Neural crest cell (in vitro differentiated cells): ENCODE measurements at places on chromosomes 2 and 18.
A peak's percentile ranks its signal among the peaks of the same experiment; 100 is the strongest.

- DNase-seq = no peak
These were observed 29.7 kb upstream of the GPC1 start for GRCh38 chr2:240405684-240406313.

DNA sequence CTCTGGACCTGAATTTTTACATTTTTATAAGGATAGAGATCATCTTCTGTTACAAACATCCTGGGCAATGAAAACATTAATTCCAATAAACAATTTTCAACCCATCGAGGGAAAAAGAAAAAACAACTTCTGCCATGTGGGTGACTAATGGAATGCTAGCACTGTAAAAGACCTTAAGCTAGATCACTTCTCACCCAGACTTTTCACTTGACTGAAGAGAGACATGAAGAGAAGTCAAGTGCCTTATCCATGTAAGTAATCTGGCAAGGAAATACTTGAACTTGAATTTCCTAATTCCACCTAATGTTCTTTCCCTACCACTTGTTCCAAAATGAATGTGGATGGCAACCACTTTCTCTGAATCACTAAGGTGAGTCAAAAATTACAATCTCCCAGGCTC, 98.3 kb upstream of the ACVR1C start:
- DNase-seq = no peak

DNA sequence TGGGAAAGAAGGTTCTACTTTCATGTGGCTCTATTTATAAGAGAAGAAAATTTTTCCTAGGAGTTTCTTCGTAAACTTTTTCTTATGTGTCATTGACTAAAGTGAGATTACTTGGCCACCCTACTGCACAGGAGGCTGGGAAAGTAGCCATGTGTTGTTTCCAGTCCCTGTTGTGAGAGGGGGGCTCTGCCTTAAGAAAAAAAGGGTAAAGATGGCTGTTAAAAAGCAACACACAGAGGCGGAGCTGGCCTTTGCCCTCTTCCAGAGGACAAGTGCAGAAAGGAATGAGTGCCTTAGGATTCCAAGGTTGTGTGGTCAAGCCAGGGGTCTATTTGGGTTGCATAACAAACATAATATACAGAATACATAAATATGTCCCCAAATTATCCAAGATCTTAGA, 230.0 kb upstream of the CXCR4 start:
- DNase-seq = no peak

DNA sequence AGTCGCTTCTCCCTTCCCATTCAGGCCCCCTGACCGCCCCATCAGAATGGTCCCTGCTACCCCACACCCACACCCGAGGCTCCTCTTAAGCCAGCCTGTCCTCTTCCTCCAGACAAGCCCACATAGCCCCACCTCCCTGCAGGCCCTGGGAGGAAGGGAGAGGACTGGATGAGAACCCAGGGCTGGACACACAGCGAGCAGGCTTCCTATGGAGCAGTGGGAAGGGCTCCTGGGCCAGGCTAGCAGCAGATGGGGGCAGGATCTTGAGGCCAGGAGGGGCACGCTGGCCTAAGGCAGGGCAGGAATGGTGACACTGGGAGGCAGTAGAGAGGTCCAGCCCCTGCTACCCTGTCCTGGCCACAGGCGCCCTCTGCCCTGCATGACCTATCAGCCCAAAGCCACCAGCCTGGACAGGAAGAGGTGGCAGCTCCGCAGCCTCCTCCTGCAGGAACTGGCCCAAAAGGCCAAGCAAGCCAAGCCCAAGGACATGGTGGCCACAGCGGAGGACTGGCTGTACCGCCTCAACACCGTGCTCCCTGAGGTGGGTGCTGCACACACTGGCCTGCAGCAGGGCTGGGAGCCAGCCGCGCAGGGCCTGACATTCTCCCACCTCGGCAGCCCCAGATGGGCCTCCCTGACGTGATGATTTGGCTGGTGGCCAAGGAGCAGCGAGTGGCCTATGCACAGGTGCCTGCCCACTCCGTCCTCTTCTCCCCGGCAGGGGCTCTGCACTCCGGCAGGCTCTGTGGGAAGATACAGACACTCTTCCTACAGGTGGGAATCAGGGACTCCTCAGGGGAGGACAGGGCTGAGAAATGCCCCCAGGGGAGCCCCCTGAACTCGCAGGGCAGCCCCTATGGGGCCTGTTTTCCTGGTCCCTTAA, 43.3 kb downstream of the FER1L5 start:
- DNase-seq = no peak

DNA sequence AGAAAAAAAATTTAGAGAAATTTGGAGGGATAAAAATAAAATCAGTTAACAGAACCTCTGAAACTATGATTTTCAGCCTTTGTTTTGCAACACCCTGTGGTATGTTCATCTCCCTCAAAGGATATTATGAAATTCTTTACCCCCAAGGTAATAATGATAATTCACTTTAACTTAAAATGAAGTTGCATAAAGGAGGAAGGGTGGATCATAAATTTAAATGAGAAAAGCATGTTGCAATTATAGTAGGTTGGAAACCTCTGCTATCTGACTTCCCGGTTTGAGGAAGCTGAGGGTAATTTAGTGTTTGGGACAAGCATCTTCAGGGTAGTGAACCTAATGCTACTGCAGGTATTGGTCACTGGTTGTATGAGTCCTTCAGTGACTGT, 102.9 kb downstream of the BABAM2 start:
- no peak for DNase-seq

GRCh38 chr18:31617031-31617717, 25.5 kb downstream of the TTR start:
- no peak for DNase-seq

- DNase-seq = peak; percentile 18
These were observed 194.5 kb upstream of the LRRTM1 start for GRCh38 chr2:80499095-80499494.

DNA sequence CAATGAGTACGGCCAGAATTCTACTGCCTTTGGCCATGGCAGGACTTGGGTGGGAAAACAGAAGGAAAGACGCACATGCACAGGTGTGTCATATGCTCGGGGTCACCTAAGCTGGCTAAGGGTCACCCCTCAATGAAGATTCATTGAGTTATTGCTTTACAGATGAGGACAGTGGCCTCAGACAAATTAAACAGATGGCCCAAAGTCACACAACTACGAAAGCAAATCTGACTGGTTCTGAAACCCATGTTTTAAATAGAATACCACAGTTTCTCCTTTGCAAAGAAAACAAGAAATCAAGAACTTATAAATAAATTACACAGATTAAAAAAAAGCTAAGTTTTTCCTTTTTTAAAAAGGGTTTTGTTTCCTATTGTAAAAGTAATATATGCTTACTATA, 70.5 kb downstream of the ID2 start:
- DNase-seq = no peak

- DNase-seq = no peak
These were observed 33.1 kb upstream of the CFAP36 start for GRCh38 chr2:55486426-55486825.

GRCh38 chr2:226763320-226763719, 36.3 kb downstream of the IRS1 start:
- no peak for DNase-seq

DNA sequence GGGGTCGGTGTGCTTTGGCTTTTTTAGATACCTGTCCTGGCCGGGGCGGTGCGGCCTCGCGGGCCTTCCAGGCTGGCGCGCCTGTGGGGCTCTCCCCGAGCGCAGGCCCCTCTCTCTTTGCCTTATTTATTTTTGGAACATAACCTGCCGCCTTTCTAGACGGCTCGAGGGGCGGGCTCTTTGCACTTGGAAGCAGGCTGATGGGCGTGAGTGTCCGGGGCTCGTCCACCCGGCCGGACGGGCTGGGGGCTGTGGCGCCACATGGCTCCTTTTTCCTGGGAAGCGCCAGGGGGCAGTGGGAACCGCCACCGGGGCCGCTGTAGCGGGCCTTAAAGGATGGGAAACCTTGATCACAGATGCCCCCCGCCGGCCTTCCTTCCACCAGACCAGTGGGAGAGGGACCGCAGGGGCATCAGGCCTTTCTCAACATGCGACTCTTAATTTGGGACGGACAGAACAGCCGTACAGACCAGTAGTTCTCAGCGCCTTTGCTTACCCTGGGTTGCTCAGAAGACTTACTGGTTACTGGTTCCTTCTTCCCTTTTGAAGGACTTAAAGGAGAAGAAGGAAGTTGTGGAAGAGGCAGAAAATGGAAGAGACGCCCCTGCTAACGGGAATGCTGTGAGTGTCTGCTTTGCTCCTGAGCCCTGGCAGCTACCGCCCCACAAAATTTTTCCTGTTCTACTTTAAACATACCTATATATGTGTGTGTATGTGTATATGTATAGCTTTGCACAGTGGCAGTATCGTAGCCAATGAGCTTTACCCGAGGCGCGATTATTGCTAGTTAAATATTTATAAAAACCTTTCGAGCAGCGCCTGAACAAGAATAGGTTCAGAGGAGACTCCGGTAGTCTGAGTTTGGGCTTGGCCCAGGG, 2.7 kb downstream of the PTMA start:
- DNase-seq = no peak

- DNase-seq = no peak
These were observed 143.4 kb downstream of the GULP1 start for GRCh38 chr2:188435115-188435514.

- DNase-seq = no peak
These were observed 504.8 kb upstream of the KLHL29 start for GRCh38 chr2:22880161-22880560.

GRCh38 chr18:73487966-73488365, 620.2 kb upstream of the NETO1 start:
- DNase-seq = no peak

DNA sequence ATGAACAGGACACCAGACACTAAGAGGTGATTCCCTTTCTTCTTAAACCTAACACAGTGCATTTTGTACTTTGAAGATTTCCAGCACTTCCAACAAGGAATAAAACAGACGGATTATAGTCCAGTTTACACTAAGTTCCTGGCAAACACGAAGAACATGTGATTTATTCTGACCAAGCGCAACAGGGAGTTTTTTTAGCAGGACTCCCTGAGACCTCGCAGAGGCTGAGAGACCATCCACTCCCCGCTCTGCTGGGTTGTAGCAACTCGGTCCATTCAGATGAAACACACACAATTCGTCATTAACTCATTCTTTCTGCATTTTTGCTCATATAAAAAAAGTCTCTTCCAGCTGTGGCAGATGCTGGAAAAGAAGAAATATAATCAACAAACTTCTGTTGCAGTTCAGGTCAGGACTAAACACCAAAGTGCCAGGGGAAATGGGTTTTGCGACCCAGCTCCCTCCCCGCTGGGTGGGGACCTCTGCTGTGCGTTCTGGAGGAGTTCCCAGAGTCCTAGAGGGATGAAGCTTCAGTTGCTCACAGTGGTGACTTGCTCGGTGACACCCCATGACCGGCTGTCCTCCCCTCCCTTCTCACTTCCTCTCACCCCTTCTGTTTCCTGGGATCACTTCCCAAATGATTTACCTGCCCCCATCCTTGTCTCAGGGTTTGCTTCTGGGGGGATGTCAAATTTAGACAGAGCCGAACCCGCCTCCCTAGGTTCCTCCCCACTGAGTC, 52.5 kb downstream of the KCNF1 start:
- no peak for DNase-seq

- no peak for DNase-seq
These were observed 462.5 kb upstream of the FSHR start for GRCh38 chr2:49616800-49617199.

DNA sequence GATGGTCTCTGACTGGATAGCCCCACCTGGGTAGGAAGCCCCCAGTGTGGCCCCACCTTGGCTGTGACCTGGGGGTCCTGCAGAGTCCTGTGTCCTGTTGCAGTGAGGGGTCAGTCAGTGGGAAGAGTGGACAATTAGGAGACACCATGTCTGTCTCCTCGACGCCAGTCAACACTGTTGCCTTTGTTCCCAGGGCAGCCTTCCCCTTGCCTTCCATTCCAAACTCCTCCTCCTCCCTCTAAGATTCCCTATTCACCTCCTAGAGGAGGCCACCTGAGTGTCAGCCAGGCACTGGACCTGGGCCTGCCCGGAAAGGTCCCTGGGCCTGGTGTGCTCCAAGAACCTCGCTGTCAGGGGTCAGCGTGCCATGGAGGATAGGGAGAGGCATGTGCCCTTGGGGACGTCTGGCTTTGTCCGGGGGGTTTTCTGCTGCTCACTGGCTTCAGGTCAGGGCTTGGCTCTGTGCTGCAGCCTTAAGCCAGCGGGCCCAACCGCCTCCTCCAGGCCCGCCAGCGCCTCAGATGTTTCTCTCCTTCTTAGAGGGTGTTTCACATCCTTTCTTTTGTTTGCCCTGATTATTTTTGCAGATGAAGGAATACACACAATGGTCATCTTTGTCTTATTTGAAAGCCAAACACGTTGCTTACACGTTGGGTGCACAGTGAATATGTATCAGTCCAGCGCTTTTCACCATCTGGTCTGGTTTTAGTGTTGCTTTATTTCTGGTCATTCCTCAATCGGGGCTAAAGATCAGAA, 68.9 kb downstream of the HPCAL1 start:
- no peak for DNase-seq

DNA sequence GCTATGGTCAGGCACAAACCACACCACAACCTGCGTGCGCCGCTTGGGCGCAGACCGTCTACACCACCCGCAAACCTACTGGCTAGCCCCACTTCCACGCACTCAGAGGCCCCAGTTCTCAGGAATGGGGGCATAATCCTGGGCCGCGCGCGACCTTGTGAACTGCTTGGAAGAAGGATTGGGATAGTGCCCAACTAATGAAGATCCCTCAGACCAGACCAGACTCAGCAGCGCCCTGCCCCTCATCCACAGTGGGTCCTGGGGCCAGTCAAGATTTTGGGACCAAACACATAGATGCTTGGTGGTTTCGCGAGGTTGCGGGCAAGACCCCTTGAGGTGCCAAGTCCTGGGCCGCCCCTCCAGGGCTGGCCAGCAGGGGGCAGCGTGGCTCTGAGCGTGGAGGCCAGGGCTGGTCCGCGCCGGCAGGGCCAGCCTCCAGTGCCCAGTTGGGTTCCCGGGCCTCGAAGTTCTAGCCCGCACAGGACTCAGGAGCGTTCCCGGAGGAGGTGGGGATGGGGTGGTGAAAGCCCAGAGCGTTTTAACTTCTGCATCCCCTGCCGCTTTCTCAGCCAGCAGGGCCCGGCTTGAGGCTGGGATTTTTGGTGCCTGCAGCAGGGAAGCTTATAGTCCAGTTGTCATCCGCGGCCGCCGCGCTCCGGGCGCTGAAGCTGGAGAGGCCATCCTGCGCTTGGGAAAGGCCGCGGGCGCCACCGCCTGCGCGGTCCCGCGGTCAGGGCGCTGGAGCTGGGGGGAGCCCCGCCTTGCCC, 8.3 kb downstream of the OSR1 start:
- peak; percentile 70 for DNase-seq

DNA sequence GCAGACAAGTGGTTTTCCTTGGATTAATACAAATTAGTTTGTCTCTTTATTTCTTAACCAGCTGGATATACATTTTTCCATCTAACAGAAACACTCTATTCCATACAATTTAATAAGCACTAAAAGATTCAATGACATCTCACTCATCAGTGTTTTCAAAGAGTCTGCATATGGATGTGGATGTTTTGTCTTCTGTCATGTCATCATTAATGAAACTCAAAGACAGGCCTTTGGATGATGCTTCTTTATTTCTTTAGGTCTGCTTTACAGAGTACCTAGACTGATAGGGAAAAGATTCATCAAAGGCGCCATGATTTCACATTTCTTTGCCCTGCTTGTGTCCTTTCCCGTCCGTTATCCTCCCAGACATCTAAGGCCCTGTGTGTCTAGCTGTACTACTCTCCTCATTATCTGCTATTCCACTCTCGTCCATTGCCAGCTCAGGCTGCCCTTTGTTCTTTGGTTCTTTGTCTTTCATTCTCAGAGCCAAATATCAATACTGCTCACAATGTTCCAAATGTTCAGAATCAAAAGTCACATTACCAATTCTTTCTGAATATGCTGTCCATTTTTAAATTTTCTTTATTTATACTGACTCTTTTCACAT, 232.3 kb upstream of the CHAC2 start:
- DNase-seq = no peak

GRCh38 chr2:230443541-230443940, 27.5 kb downstream of the SP100 start:
- no peak for DNase-seq

GRCh38 chr2:85112906-85113625, 20.1 kb upstream of the TCF7L1 start:
- DNase-seq = no peak
